ENCODE measurements at places on chromosomes 16 and 17.

- DNase-seq: no peak
These were observed 75.9 kb downstream of the NLK start for GRCh38 chr17:28118362-28118761.

DNA sequence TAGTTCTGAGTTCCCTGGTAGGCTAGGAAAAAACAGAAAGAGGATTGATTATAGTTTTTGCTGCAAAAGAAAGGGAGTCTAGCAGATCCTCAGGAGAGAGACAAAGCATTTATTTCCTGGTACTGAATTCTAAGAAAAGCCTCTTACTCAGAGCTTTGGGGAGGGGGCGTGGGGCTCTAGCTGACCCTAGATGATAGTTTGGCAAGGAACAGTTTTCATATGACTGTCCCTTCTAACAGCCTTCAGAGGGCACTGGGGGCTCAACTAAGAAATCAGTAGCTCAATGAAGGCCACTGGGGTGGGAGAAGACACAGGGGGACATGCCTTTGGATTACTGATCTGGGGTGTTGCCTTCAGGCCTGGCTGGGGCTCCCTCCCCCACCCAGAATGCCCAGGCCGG, 4.0 kb downstream of the CA7 start:
- DNase-seq: no peak

DNA sequence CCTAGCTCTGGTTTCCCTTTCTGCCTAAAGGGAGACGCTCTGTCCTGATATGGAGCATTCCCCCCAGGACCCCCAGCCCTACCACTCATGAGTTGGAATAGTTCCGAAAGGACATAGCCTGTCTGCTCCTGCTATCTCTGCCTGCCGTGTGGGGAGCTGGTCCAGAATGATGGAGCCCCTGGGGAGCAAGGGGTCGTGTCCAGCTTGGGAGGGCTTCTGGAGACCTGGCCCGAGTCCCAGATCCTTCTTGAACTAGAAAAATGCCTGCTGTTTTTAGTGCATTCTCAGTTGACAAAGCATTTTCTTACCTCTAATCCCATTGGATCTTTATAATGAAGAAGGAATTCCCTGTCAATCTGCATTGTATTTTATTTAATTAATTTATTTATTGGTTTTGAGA, 9.1 kb upstream of the GRN start:
- no peak for DNase-seq

- no peak for DNase-seq
These were observed 16.6 kb downstream of the MYH3 start for GRCh38 chr17:10640475-10640874.

DNA sequence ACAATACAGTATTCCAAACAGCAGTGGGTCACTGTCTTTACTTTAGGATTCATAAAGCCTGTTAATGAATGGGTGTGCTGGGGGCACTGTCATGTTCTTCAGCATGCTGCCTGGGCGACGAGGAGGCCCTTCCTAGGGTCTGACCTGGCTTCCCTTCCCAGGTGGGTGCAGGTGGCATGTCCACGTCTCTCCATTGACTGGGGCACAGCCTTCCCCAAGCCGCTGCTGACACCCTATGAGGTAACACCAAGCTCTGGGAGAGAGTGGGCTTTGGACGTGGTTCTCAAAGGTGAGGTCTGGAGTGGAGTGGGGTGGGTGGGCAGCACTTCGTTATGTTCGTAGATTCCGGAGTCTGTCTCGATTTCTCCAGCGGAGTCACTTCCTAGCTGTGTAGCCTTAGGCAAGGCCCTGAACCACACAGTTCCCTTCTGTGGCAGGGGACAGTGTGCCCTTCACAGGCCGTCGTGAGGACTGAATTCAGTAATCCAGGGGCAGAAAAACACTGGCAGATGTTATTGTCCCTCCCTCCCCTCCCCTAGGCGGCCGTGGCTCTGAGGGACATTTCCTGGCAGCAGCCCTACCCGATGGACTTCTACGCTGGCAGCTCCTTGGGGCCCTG, 771 bp upstream of the OVCA2 start:
- peak; percentile 35 for DNase-seq

GRCh38 chr16:66919569-66920298, 1.0 kb upstream of the CDH16 start:
- DNase-seq: no peak

- peak; percentile 10 for DNase-seq
These were observed 448.5 kb downstream of the SOX9 start for GRCh38 chr17:72569148-72569946.

- peak; percentile 9 for DNase-seq
These were observed 1.3 kb downstream of the AKAP1 start for GRCh38 chr17:57086069-57086930.

DNA sequence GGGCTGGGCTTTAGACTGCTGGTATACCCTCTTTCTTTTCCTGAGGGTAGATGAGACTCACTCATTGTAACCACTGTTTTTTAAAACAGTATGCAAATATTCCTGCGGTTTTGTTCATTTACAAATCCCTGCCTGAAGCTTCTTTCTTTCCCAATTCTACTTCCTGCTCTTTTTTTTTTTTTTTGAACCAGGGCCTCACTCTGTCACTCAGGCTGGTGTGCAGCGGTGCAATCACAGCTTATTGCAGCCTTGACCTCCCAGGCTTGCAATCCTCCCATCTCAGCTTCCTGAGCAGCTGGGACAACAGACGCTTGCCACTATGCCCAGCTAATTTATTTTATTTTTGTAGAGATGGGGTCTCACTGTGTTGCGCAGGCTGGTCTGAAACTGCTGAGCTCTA, 8.0 kb upstream of the SULT1A1 start:
- peak; percentile 12 for DNase-seq

Measured in NCI-H1694 treated with DMSO at 0.1 percent for 48 hours (cell line).